Stromal cell of bone marrow (primary cell): ENCODE measurements at places on chromosomes 16 and 17.

GRCh38 chr17:2188971-2189630, 114.5 kb downstream of the SMG6 start:
- DNase-seq, result no peak

- peak; percentile 69 for DNase-seq
Measured at GRCh38 chr16:17224879-17225281, 245.9 kb downstream of the XYLT1 start.

GRCh38 chr17:2222901-2223616, 80.5 kb downstream of the SMG6 start:
- peak; percentile 73 for DNase-seq

DNA sequence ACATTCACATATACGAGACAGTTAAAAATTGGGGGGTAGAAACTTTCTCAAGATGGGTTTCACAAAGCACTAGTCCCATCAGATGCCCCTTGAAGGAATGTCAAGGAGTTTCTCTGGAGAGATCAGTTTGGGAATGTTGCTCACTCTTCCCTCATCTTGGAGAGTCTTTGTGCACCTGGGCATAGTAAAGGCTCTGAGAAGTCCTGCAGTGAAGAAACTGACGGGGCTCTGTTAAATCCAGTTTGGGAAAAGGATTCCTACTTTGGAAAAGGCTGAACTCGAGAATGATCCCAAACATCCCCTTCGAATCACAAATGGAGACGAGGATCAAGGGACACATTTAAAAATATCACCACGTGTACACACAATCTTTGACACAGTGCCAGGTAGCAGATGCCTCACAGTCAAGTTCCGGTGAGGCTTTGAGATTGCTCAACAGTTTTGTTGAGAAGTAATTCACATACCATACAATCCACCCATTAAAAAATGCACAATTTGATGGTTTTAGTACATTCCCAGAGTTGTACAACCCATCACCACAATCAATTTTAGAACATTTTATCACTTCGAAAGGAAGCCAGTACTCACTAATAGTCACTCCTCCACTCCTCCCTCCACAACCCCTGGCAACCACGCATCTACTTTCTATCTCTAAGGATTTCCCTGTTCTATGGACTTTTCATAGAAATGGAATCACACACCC, 203.4 kb upstream of the FOXF1 start:
- no peak for DNase-seq

DNA sequence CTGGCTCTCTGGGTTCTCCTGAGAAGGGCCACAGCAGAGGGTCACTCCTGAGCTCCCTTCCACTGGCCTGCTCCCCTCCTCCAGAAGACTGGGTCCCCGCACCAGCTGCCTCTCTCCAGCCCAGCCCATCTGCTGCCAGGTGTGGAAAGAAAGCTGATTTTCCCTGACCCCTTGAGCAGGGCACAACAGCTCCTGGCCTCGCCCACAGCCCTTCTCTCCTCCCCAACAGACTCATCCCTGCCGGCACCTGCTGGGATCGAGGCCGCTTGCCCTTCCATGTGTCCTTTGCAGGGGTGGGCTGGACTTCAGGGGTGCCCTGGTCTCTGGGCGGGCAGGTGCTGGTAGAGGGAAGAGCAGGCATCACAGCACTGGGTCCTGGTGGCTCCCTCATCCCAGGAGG, 4.8 kb upstream of the SMIM5 start:
- DNase-seq, result no peak
